ENCODE measurements at places on chromosomes 2 and 18. TPM values are rescaled to one million over a fixed set of nuclear protein-coding genes. Genes with fewer than 3 reads are reported as not detected.

DNA sequence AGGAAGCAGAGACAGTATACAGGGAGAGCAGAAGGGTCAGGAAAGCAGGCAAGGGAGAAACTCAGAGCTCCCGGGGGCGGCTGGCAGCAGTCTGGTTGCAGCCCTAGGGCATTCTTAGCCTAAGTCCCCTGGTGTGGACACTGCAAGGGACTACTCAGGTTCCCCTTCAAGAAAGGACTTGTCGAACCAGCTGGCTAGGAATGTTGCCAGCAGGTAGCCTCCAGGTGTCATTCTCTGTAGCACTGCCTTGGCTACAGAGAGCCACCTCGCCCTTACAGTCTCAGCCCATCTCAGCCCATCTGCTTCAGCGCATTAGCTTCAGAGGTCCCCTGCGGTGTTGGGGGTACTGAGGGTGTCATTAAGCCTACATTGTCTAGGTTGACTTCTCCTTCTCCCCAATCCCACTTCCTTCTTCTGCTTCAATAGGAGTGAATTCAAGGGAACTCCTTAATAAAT, 11.3 kb upstream of the TMSB10 start:
- DNase-seq: no peak

Gene CDH19
- 191 TPM for total RNA-seq

Gene UGT1A8
- not detected for total RNA-seq

DNA sequence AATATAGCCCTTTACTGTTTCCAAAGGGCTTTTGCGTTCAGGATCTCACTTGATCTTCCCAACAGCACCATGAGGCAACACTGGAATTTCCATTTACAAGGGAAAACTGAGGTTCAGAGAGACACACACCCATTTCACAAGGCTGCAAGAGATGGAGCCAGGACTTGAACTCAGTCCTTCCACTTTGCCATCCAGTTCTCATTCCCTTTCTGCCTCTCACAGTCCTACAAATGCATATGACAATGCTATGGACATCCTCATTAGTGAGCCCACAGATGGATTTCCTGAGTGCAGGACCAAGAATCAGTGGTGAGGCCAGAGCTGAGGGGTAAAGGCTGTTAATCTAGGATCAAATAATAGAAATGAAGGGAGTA, 136.1 kb upstream of the MYCN start:
- no peak for DNase-seq

Gene ALK
- total RNA-seq: 0.39 TPM

DNA sequence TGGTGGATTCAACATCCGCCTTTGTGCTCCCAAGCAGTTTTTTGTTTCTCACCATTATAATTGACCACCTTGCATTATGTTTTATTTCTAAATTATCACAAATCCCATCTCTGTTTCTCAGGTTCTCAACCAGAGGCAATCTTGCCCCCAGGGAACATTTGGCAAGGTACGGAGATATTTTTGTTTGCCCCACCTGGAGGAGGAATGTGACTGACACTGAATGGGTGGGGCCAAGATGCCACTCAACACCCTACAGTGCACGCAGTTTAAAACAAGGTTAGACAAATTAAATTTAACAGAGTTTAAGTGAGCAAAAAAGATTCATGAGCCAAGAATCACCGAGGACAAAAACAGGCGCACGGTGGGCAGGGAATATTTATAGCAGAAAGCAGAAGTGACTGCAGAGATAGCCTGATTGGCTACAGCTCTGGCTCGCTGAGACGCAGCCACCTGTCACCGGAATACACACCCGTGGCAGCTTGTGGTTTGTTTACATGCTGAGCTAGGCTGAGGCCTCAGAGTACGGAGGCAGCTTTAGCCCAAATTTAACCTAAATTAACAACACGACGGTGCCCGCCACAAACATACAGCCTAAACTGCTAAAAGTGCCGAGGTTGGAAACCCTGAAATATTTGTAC, 150.0 kb upstream of the ALKAL2 start:
- no peak for DNase-seq

DNA sequence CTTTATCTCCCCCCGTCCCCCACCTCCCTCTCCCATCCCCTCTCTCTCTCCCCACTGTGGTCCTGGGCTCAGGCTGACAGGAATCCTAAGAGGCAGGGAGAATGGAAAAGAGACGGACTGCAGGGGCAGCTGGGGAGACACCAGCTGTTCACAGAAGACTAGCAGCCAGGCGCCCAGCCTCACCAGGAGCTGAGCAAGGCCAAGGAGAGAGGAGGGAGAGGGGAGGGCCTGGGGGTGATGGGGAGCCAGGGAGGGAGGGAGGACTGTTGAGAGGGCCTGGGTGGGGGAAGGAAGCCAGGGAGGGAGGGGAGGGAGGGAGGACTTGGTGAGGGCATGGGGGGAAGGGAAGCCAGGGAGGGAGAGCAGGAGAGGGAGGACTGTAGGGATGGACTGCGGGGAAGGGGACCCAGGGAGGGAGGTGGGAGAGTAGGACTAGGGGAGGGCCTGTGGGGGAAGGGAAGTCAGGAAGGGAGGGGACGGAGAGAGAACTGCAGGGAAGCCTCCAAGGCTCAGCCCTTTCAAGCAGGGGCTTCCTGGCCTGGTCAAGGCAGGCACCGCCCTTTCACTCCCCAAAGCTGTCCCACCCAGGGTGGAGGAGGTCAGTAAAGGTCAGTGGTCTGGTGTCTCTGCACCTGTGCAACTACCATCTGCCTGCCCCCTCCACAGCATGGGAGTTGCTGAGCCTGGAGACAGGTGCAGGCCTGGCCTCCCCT, 517.7 kb upstream of the MYT1L start:
- DNase-seq: no peak

Data from tibial nerve (tissue), 4 donors.